NCI-H69 (cell line): ENCODE measurements at places on chromosomes 2 and 18.

DNA sequence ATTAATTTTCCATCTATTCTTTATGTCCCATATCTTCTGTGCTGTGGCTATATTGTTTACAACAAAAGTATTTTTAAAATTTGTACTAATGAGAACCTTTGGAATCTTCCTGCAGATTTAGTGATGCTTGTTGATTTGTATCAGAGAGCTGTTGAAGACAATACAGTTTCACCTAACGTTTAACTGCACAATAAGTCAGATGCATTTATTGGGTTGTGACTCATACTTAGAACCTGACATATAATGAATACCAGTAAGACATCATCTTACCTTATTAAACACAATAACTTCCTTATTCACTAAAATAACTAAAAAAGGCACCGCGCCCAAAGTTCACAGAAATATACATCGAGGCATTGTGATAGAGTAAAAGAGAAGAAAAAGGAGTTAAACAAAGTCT lies 43.8 kb upstream of the IL1R1 start:
- DNase-seq = no peak

- DNase-seq = peak; percentile 36
These were observed 49.3 kb upstream of the DNAJC10 start for GRCh38 chr2:182666674-182667314.

- DNase-seq = no peak
These were observed 31.6 kb downstream of the COMMD1 start for GRCh38 chr2:61937098-61937497.

DNA sequence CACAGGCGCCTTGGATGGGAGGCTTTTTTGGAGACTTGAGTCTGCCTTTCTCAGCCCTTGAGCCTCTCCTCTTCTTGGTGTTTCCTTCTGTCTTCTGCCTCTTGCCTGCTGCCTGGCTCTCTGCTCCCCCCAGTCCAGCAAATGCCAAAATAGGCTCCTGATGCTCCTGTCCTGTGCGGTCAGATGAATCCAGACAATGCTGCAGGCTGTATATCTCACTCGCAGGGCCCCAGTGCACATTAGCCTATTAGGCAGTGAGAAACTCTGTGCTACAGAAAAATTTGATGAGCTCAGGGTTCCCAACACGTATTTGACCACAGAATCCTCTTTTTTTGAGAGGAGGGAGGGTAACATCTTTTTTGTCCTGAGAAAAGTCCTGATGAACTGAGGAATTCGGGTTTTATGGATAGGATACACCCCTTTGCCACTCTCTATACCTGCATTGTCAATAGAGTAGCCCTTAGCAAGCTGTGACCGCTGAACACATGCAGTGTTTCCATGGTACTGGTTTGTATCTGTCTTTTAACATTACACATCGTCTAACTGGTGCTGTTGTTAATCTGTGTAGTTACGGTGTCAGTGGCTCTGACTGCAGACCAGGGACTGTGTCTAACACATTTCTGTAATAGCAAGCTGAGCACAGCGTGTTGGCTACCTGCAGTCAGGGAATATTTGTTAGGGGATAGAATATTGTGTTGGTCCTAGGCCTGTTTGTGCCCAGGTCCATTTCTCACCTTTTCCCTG lies 50.8 kb downstream of the FAM228A start:
- DNase-seq = no peak

- DNase-seq = no peak
These were observed 120.9 kb upstream of the ITGB6 start for GRCh38 chr2:160321006-160321405.

GRCh38 chr2:19550750-19551149 lies 192.3 kb upstream of the OSR1 start:
- no peak for DNase-seq

DNA sequence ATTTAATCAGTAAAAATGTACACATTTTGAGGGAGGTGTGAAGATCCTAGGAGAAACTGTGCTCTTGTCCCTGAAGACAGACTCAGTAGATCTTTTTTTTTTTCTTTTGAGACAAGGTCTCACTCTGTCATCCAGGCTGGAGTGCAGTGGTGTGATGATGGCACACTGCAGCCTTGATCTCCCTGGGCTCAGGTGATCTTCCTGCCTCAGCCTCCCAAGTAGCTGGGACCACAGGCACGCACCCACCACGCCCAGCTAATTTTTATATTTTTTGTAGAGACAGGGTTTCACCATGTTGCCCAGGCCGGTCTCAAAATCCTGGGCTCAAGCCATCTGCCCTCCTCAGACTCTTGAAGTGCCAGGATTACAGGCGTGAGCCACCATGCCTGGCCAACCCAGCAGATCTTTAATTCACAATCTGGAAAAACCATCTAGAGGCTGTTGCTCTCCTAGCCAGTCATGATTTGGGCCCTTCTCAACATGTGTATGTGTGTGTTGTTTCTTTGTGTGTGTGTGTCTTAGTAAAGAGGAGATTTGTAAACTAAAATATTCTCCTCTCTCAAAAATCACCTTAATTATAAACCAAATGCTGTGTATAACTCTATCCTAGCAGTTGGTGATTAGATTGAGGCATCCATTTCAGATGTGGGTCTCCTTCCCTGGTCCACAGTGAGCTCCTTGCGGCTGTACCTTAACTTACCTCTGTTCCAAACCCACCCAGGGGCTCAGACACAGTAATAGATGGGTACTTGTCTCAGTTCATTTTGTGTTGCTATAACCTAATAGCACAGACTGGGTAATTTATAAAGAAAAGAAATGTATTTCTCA lies 3.9 kb upstream of the MYCN start:
- DNase-seq = no peak

- peak; percentile 17 for DNase-seq
These were observed 88.8 kb downstream of the VWA3B start for GRCh38 chr2:98175811-98176210.

DNA sequence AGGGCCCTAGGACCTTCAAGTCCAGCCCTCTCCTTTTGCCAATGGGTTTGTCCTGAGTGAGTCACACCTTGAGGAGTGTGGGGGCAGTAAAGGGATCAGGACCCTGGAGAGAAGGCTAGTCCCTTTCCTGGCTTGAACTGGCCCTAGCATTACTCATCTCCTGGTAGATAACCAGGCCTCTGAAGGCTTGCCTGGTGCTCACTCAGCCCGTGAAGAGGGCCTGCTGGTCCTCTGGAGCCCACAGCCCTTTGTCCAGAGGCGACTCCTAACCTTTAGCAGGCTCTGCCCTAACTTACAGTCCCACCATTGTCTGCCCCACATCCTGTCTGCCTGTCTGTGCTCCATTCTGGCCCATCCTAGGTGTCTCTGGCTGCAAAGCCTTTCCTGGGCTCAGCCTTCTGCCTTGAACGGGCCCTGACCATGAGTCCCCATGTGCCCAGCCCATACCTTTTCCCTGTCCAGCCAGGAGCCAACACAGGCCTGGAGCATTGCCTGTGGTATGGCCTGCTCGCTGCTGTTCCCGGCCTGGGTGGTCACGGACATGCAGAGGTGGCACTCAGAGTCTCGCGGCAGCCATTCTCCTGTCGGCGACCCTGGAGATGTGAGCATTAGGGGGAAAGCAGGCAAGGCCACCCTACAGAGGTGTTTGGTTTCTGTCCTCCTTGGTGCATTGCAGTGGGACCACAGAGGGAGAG lies 5.0 kb downstream of the SFTPB start:
- no peak for DNase-seq

DNA sequence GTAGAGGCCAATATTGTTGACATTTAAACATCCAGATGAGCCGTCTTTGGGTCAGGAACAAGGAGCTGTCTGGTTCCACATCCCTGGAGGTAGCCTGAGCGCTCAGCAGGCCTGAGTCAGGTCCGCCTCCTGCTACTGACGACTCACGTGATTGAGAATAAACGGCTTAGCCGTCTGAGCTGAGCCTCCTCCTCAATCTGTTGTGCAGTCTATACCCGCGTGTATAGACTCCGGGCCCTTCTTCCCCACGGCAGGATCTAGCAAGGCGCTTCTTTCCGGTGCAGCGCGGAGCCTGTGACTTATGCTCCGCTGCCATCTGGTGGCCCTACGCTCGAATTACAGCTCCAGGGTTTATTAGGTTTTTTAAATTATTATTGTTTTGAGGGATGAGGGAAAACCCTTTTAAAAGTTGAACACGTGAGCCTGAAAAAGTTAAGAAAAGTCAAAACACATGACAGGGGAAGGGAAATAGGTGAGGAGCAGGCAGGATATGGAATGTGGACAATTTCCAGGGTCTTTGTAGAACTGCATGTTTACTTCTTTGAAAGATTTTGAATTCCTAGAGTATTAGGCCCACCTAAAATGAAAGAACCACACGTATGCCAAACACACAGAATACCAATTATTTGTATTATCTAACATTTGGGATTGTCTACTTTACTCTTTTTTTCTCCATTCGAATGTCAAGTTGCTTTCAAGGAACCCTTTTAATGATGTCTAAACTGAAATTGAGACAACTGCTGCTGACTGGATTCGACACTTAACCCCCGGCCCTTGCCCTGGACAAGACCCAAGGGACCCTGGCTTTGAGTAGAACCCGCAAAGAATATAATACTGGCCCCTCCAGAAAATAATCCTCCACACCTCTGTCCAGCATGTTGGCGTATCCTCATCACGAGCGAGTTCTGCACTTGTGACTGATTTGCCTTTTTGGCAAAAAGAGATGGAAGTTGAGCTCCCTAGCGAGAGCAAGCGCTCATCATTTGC lies 112.4 kb upstream of the ZNF236 start:
- peak; percentile 88 for DNase-seq

GRCh38 chr2:108935271-108935741 lies 53.7 kb downstream of the EDAR start:
- DNase-seq = peak; percentile 90

- no peak for DNase-seq
These were observed 156.8 kb upstream of the RBMS1 start for GRCh38 chr2:160650196-160651118.

GRCh38 chr2:134429886-134430285 lies 176.0 kb downstream of the MGAT5 start:
- no peak for DNase-seq

DNA sequence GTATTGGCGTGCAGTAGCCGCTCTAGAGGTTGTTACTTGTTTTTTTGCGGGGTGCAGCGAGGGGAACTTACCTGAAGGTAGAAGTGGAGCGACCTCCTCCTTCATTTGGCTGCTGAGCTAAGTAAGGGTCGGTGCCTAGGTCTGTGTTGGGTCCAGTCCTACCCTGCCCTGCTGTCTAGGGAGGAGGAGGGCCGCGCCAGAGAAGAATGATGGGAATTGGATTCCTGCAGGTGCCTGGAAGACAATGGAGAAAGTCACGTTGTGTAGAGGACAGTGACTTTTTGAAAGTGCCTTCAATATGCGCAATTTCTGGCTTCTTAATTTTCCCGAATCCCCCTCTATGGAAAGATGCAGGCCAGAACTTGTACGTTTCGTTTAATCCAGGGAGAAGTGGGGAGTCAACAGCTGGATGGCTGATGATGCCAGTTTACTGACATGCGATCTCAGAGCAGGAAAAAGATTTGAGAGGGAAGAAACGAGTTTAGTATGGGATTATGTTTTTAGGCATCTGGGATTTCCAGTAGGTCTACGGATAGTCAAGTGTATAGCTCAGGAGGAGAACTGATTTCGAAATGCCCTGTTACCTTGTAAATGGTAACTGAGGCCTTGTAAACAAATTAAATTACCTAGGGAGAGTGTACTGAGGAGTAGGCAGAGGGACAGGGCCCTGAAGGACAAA lies 653 bp downstream of the MRPS9 start:
- peak; percentile 67 for DNase-seq

GRCh38 chr2:203122317-203122986 lies 107.8 kb downstream of the NBEAL1 start:
- DNase-seq = peak; percentile 51

DNA sequence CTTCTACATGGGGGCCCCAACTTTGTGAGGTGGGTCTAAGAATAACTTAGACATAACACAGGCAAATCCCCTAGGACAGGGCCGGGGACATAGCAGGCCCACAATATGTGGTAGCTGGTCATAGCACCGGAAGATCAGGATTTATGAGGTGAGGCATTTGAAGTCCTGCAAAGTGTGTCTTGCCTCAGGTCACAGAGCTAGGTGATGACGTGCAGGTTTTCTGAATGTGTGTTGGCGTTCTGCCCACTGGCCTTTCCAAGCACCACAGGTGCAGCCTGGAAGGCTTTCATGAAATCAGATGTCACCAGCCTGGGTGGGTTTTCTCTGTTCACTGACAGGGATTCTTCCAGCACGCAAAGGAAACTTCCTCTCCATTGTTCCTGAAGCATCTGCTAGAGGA lies 119.1 kb downstream of the LRATD1 start:
- peak; percentile 87 for DNase-seq

GRCh38 chr2:208407667-208408066 lies 1.1 kb downstream of the PTH2R start:
- DNase-seq = peak; percentile 60

GRCh38 chr2:100036793-100037192 lies 105.6 kb downstream of the AFF3 start:
- peak; percentile 89 for DNase-seq

DNA sequence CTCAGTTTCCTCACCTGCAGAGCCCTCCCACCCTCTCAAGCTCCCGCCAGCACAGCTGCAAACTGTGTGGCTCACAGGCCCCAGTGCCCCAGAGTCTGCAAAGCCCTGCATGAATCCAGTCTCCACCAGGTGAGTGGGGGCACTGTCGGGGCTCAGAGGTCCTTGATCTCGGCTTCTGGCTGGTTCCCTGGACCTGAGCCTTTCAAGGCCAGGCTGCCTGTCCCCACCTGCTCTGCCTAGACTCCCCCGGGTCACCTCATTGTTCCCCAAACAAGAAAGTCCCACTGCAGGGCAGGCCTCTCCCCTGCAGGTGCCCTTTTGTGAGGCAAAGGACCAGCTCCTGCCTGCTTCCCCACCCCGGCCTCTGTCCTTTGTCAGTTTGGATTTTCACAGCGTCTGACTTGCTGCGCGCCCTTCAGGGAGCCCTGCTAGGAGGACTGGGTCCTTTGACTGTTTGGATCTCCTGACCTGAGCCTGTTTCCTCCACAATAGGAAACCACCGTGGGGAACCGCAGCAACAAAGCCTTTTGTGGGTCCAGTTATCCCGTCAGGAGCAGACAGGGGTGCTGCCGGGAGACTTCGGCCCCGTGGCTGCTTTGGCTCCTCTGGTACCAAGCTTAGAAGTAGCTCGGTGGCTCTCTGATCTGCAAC lies 200.5 kb upstream of the HDAC4 start:
- no peak for DNase-seq
